ENCODE measurements at places on chromosomes 5 and 9.

DNA sequence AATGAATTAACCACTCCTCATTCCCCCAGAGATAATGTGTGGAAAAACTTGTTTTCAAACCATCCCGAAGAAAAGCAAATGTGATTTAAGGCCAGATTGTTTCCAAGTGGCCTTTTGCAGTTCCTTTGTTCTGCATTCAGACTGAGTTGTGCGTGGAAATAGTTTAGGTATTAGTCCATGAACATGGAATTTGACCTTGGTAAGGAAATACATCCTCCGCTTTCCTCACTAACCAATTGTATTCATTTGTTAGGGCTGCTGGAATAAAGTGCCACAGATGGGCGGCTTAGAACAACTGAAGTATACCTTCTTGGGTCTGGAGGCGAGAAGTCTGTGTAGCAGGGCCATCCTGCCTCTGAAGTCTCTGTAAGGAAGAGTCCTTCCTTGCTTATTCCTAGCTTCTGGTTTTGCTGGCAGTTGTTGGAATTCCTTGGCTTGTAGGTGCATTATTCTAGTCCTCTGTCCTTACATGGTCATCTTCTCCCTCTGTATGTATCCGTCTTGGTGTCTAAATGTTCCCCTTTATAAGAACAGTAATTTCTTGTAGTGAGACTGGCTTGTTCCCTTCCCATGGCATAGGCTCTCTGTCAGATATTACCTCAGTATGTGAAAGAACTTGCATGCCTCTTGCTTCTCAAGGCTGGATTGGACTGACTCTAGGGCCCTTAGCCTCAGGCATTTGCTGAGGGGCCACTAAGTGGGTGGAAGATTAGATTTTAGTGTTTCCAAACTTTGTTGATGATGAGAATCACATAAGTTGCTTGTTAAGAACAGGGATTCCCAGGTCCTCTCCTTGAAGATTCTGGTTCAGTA lies 53.9 kb downstream of the RAI14 start:
- DNase-seq = no peak

DNA sequence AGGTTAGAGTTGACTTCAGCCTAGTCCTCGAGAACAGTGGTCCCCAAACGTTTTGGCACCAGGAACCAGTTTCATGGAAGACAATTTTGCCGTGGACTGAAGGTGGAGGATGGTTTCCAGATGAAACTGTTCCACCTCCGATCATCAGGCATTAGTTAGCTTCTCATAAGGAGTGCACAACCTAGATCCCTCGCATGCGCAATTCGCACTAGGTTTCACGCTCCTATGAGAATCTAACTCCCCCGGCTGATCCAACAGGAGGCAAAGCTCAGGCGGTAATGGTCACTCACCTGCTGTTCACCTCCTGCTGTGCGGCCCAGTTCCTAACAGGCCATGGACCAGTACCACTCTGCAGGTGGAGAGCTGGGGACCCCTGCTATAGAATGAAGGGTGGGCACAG lies 163.6 kb downstream of the CDH6 start:
- DNase-seq = no peak

DNA sequence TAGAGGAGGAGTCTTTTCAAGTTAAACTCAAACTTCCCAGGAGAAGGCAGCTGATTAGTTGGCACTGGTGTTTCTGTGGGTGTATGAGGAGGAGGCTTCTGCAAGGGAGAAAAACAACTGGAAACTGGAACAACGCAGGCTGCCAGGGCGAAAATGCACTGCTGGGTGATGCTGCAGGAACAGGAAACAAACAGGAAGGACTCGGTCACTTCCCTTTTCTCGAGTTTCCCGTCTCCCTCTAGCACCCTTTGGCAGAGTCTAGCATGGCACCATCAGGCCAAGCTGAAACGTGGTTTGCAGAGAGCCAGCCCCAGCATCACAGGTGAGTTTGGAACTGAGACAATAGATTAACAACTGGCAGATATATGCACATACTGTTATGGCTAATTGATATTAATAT lies 77.5 kb upstream of the CAST start:
- no peak for DNase-seq

DNA sequence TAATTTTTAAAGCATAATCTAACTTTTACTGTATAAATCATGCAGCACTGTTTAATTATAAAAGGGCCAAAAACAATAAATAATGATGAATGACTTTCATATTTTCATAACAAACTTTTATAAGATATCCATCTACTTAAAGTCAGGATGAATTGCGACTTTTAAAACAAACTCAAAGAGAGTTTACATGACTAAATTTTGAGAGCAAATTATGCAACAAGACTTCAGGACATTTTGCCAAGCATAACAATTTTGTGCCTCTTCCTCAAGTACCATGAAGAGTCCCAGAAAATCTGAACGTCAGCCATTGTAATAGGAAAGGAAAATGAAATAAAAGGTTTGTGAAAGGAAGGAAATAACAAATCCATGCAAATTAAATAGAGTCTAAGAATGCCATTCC lies 24.4 kb downstream of the ERAP1 start:
- no peak for DNase-seq

GRCh38 chr9:7342229-7342628 lies 457.3 kb downstream of the DMAC1 start:
- no peak for DNase-seq

DNA sequence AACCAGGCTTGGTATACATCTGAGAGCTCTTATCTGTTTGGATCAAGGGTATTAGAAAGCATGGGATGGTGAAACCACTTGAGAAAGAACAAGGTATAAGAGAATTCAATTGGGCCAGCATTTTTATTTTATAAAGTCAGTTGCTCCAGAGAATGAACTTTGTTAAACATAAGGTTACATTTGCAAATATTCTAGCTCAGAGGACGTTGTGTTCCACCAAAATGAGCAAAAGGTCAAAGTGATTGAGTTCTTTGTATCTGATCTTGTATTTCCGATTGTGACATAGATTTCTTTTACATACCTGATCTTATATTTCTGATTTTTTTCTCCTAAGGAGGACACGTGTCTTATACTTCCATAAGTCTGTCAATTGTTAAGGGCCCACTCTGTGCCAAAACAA lies 8.6 kb upstream of the STARD4 start:
- no peak for DNase-seq

DNA sequence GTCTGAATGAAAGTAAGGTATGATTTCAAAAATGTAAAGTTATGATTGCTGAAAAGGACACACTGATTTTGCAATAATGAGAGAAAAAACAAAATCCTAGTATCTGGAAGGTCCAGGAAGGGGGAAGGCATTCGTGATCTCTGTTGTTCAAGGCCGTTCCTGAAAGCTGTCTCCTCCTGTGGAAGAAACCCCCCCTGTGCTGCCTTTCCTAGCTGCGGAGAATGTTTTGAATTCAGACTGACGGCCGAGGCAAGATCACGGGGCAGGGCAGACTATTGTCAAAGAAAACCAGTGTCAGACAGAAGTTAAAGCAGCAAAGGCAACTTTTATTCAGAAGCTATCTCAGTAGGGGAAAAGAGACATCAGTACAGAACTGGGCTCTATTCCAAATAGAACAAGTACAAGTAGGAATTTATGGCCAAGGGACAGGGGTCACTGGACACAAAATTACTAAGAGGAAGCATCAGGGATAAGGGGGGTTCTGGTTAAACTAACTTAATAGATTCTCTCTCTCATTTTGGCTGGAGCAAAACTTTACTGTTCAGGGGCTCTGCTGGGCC lies 61.9 kb upstream of the IGFBPL1 start:
- no peak for DNase-seq

DNA sequence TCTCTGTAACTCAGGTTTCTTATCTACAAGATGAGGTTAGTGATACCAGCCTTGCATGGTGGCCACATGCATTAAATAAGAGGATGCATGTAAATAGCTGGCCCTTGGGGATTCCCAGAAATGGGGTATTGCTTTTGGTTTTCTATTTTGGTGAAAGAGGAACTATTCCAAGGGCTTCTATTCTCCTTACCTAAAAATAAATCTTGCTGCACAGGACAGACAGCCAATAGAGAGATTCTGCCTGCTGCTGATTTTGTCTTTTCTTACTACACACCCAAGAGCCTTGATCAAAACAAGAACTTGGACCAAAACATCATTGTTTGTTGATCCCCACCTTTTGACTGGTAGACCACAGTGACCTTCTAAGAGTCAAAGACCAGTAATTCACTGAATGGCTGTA lies 161.8 kb downstream of the PJA2 start:
- DNase-seq = no peak

- DNase-seq = no peak
Measured at GRCh38 chr5:75300084-75300483, 36.9 kb upstream of the HMGCR start.

DNA sequence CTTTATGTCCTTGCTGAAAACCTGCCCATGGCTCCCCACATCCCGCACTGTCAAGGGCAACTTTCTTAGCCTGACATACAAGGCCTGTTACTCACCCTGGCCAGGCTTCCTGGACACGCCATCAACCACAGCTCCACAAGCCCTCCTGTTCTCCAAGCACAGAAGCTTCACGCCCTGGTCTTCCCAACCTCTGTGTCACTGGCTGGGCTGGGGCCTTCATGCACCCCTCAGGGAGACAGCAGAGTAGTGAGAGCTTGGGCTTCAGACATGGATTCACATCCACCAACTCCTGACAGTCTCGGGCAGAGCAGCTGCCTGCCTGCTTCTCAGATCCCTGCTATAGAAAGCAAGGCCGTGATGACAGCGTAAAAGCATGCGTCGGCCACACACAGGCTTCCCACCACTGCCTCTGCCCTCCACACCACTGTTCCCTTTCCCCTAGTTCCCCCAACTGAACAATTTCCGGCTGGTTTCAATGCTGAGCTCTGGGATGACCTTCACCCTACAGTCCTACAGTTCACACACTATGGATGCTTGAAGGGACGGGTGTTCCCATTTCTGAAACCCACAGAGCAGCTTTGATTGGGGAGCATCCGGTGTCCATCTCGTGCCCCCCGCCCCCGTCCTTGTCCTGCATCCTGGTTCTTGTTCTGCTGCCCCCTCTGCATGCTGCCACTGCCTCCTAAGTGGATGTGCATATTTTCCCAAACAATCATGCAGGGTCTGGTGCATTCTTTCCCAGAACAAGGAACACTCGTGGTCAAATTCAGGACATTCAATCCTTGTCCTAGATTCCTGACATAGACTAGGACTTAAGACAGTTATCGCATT lies 33.4 kb upstream of the ADAMTS2 start:
- no peak for DNase-seq

DNA sequence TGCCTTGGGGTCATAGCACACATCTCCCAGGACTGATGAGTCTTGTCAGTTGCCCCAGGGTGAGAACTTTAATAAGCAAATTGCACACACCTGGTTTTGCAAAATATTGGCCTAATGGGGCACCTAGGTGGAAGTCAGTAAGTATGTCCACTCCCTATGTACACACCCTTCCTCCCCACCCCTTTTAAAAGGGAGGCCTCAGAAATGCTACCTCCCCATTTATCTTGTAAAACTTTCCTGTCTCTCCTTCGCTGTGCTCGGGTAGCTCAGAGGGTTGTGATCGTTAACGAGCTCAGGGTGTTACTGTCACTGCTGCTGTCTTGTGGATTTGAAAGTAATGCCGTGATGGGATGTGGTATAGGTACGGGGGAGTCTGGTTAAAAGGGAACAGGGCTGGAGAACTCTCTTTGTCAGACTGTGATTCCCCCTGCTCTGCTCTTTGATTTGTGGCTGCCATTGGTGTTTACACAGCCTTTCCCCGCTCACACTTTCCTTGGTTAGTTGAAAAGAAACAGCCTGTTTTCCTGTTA lies 26.2 kb downstream of the ZNF462 start:
- no peak for DNase-seq

- no peak for DNase-seq
Measured at GRCh38 chr5:15786326-15786725, 286.3 kb downstream of the FBXL7 start.

DNA sequence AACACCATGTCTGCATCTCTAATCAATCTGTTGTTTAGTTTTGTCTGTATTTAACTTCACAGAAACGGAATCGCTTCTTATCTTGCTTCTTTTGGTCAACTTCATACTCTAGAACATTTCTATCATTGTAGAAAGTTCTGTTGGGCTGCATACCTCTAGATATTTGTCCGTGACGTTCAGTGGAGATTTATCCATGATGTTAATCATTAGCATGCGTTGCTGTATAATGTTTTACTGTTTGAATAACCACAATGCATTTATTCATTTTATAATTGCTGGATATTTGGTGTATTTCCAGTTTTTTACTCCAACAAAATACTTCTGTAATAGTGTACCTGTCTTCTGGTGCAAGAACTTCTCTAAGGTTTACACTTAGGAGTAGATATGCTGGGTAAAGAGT lies 96.2 kb upstream of the GDNF start:
- DNase-seq = no peak

DNA sequence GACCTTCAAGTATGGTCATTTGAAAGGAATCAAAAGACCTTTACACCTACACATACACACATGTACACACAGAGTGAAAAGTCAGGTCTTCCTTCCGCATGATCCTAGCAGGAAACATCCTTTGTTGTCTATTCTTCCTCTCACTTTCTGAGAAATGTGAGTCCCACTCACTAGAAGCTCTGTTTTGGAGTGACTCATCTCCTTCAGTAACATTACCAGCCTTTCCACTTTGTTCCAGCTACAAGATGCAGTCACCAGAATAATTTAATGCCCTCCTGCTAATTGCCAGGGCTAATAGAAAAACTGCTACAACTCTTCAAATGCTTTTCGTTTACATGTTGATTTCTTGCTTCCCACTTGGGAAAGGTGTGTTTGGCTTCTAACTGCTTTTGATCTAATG lies 417.3 kb downstream of the RASEF start:
- DNase-seq = no peak

- no peak for DNase-seq
Measured at GRCh38 chr5:129460936-129461710, 1.0 kb downstream of the ADAMTS19 start.

DNA sequence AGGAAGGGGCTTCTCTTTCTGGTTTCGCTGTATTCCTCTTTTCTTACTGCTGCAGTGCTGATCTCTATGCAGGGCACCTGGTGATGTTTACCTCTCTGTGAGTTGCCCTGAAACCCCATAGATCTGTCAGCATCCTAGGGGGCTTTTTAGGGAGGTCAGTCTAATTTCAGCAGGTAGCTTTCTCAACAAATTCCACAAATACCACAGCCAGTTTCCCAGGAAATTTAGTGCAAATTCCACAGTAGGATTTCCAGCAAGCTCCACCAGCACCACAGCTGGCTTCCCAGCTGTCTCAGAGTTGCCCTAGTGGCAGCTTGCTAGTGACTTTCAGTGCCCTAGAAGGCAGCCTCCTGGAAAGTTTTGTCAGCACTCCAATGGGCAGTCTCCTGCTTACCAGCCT lies 379.1 kb upstream of the SMC2 start:
- DNase-seq = no peak

GRCh38 chr5:43425983-43426382 lies 13.8 kb upstream of the CCL28 start:
- DNase-seq = no peak

DNA sequence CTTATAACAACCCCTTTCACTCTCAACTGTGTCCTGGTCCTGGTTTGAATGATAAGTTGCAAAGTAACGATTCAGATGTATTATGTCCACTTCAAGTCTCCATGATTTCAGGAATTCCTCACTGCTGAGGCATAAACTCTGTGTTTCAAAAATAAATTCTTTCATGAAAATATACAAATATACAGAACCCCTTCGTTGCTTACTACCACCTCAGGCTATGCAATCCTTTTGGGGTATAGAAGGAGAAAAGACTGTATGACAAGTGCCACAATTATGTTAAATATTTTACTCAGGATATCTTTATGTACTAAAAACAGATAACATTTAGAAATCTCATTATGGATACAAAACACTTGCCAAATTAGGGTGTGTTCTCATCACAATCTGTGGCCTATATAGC lies 190.7 kb downstream of the KCTD16 start:
- DNase-seq = no peak

GRCh38 chr9:137606005-137606621 lies 627 bp downstream of the ARRDC1 start:
- DNase-seq = no peak

- no peak for DNase-seq
Measured at GRCh38 chr5:170296036-170296934, 1.3 kb downstream of the LCP2 start.

Measured in NCI-H1694 treated with DMSO at 0.1 percent for 48 hours (cell line).